Activated CD4-positive, alpha-beta T cell treated with anti-CD3 and anti-CD28 coated beads, Interleukin-2, Interleukin-6, amounts not matched to agents 100 ng/mL and 50 ng/mL, durations not matched to agents 16 hours and 8 hours (primary cell): ENCODE measurements at places on chromosomes 16 and 17.

DNA sequence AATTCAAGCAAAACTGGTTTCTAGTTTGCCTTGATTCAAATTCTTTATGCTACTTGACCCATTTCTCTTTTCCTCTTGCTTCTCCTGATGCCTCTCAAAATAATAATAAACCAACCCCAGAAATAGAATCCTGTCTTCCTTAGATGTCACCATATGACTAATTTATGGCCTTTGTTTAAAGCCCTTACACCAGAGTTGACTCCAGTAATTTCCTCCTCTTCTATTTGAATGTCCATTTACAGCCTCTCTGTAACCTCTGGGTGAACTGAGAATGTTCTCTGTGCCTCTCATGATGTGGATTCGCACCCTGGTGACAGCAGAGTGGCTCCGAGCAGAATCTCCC is 31.5 kb downstream of the ZFHX3 start:
- DNase-seq, result no peak

DNA sequence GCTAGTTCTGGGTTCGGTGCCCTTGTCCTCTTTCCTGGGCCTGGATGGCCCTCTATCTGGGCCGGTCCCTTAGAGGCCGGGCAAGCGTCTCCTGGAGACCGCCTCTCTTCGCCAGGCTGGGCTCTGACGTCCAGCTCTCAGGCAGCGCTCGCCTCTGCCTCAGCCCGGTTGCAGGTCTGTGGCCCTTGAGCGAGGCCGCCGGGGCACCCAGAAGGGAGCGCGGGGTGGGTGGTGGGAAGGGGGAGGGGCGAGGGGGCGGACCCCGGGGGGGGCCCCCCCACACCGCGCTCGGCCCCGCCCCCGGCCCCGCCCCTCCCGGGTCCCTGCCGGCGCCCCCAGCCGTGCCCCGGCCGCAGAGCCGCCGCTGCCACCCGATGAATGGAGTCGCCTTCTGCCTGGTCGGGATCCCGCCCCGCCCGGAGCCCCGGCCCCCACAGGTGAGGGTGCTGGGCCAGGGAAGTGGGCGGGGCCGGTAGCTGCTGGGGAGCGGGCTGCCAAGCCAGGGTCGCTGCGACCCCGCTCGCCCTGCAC is at the start of gene ARHGAP23:
Gene ARHGAP23 (plus strand): TSS at position 353 of the 531 bp plus-strand sequence. CDS start 22 bp downstream, at position 375.
- peak; percentile 30 for DNase-seq

GRCh38 chr17:75241996-75242460 is 19.4 kb downstream of the GGA3 start:
- no peak for DNase-seq

DNA sequence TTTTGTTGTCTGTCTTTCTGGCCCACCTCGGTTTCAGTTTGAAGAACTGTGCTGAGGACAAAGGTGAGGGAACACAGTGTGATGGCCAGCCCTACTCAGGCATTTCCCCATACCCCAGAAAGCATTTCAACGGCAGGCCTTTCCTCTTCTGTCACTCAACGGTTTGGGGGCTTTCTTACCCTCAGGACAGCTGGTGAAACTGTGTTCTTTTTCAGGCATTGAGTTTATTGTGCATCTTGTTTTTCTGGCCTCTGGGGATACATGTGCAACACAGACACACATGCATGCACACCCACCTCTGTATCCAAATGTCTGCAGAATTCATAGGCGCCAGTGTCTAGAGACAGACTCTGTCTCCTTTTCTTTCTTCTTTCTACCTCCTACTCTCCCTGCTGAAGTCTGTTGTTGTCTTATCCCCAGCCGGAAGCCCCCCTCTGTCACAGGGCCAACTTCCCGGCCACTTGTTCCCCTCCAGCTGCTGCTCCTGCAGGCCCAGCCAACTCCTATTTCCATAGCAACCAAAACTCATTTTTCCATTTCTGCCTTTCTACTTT is 17.0 kb downstream of the CHD9 start:
- DNase-seq, result no peak

DNA sequence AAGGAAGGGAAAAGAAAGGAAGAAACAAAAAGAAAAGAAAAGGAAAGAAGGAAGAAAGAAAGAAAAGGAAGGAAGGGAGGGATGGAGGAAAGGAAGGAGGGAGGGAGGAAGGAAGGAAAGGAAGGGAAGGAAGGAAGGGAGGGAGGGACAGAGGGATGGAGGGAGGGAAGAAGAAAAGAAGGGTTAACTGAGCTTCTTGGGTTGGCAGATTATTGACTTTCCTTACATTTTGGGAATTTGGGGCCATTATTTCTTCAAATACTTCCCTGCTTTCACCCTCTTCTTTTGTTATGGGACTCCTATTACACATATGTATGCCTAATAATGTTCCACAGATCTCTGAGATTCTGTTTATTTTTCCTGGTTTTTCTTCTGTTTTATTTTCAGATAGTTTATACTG is 285.6 kb downstream of the KCNJ2 start:
- DNase-seq, result no peak

- DNase-seq, result no peak
Measured at GRCh38 chr16:81190667-81191066, 47.8 kb upstream of the BCO1 start.

DNA sequence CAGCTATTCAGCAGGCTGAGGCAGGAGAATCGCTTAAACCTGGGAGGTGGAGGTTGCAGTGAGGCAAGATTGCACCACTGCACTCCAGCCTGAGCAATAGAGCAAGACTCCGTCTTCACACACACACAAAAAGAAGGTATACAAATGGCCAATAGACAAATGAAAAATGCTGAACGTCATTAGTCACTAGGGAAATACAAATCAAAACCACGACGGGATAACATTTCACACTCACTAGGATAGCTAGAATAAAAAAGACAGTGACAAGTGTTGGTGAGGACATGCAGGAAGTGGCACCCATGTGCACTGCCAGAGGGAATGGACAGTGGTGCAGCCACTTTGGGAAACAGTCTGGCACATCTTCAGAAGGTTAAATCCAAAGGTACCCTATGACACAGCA is 172.9 kb downstream of the FTO start:
- DNase-seq, result no peak

GRCh38 chr16:66207139-66207882 is 159.2 kb upstream of the CDH5 start:
- DNase-seq, result no peak

GRCh38 chr17:65074778-65075250 is 18.3 kb upstream of the GNA13 start:
- no peak for DNase-seq

GRCh38 chr17:83183951-83184506 is 104.6 kb downstream of the METRNL start:
- DNase-seq, result no peak
